ENCODE measurements at places on chromosomes 6 and 20. TPM values are rescaled to one million over a fixed set of nuclear protein-coding genes. Genes with fewer than 3 reads are reported as not detected.

GRCh38 chr6:118980063-118980462 lies 45.1 kb upstream of the MCM9 start:
- no peak for DNase-seq

- no peak for DNase-seq
These were observed 172.0 kb downstream of the ZDHHC14 start for GRCh38 chr6:157552820-157553485.

DNA sequence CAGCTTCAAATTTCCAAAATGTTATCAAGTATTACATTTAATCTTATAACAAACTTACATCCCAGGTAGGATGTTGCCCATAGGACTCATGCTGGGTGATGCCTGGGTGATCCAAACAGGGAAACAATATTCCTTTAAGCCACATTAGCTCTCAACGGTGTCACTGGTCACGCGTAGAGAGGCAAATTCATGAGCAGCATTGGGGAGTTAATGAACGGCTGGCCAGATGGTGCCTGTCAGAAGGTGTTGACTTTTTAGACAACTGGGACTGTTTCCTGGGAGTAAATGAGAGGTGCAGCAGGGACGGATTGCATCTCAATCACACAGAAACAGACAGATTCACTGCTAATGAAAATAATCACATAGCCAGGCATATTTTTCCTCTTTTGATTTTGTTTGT lies 83.3 kb upstream of the ID4 start:
- no peak for DNase-seq

DNA sequence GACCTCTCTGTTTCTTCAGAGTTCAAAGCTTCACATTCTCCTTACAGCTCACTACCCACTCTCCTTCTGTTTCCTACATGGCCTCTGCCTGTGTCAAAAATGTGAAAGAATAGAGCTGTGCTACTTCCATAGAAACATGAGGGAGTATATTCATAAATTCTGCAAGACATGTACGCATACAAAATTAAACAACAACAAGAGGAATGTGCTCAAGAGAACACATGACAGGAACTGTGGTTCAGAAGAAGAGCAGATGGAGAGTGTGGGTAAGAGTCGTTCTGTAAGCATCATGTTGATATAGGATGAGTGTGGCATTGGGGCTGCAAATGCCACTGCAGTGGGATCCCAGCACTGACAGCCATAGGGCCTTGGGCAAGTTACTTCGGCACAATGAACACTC lies 266.6 kb upstream of the SASH1 start:
- DNase-seq = no peak

SLC44A4 gene
- not detected for total RNA-seq

DNA sequence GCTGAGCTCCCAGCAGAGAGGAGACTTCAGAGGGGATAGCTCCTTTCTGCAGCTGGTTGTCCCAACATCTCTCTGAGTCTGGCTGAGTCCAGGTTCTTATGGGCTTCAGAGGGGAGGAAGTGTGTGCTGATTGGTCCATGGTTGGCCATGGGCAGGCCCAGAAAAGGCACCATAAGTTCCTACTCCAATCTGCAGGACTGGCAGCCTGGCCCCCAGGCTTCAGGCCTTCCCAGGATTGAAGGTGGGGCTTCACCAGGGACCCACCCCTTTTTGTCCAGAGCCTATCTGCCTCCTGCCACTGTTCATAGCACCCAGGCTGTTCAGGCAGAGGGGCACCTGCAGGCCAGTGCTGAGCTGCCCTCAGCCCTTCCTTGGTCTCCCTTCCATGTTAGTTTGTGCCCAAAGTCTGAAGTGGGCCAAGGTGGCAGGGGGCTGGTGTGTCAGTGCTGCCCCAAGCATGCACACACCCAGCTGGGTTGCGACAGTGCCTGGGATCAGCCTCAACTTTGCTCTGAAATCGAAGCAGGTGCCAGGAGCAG lies 21.6 kb upstream of the TOP1 start:
- peak; percentile 15 for DNase-seq

- DNase-seq = peak; percentile 100
These were observed 59.9 kb upstream of the MAP7 start for GRCh38 chr6:136609873-136610706.

SLCO4A1 gene
- total RNA-seq = 45.5 TPM

DNA sequence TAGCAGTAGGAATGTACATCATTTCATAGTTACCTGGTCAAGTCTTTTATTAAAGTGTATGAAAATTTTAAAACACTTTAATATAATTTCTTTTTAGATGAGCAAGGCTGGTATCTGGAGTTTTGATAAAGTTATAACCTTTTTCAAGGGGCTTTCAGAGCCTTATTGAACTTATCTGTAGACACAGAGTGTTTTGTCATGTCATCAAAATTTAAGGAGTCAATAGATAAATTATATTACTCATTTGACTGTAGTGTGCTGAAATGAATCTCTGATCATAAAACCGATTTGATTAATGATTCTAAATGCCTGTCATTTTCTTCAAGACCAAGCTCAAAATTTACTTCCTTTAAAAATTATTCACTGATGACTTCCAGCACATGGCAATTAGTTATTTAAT lies 125.6 kb downstream of the ARID1B start:
- DNase-seq = no peak

GRCh38 chr20:49270177-49270576 lies 7.7 kb downstream of the ZNFX1 start:
- DNase-seq = no peak

GRCh38 chr6:87184762-87185250 lies 29.4 kb downstream of the ZNF292 start:
- DNase-seq = no peak

DNA sequence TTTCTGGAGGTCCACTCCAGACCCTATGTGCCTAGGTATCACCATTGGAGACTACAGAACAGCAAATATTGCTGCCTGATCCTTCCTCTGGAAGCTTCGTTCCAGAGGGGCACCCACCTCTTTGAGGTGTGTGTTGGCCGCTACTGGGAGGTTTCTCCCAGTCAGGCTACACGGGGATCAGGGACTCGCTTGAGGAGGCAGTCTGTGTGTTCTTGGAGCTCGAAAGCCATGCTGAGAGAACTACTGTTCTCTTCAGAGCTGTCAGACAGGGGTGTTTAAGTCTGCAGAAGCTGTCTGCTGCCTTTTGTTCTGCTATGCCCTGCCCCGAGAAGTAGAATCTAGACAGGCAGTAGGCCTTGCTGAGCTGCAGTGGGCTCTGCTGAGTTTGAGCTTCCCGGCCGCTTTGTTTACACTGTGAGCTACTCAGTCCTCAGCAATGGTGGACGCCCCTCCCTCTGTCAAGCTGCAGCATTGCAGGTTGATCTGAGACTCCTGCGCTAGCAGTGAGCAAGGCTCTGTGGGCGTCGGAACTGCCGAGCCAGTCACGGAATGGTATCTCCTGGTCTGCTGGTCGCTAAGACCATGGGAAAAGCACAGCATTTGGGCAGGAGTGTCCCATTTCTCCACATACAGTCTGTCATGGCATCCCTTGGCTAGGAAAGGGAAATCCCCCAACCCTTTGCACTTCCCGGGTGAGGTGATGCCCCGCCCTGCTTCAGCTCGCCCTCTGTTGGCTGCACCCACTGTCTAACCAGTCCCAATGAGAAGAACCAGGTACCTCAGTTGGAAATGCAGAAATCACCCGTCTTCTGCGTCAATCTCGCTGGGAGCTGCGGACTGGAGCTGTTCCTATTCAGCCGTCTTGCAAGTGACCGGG lies 32.5 kb upstream of the ASCC3 start:
- DNase-seq = no peak

IL17F gene
- total RNA-seq = not detected

DNA sequence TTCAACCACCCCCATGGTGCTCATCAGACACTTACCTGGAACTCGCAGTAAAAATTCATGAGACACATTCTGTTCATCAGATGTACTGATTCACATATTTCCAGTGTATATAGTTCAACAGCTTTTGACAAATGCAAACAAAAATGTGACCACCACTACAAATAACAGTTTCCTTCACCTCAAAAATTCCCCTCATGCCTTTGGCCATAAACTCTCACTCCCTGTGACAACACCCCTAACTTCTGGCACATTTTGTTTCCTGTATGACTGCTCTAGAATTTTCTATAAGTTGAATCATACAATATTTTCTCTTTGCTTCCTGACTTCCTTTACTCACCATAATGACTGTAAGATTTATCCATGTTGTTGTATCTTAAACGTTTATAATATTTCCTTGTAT lies 63.7 kb downstream of the C6orf118 start:
- DNase-seq = peak; percentile 29

SNX3 gene
- total RNA-seq = 122 TPM

ESR1 gene
- 0.03 TPM for total RNA-seq

GRCh38 chr6:26030716-26031115 lies 56.5 kb upstream of the HFE start:
- no peak for DNase-seq

DNA sequence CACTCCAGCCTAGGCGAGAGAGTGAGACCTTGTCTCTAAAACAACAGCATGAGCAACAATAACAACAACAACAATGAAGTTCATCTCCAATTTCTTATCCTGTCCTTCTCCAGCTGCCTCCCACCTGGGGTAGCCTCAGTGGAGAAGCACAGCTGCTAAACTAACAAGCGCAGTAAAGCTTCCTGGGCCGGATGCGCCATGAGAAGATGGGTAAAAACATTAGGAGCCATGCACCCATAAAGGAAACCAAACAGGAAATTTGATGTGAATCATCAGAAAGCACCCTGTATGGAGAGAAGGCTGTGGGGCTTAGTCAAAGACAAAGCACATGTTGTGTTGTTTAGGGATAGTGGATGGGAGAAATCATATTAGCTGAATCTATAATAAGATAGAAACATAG lies 61.1 kb upstream of the CCN6 start:
- peak; percentile 78 for DNase-seq

DNA sequence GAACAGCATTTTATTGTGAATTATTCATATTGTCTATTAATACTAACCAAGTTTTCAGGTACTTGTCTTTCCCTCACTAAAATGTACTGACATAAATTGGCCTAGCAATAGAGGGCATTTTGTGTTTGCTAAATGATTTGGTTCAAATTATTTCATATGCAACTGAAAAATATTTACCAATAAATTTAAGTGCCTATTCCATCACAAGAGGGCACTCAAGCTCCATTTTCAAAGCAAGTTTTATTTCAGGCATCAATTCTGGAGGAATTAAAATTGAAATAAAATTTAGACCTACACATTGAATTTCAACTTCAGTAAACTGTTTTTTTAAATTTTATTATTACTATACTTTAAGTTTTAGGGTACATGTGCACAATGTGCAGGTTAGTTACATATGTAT lies 114.3 kb upstream of the SYNCRIP start:
- no peak for DNase-seq

GRCh38 chr6:11076540-11076939 lies 17.1 kb upstream of the SMIM13 start:
- no peak for DNase-seq

GRCh38 chr6:165751486-165751885 lies 88.4 kb upstream of the PDE10A start:
- DNase-seq = no peak

DNA sequence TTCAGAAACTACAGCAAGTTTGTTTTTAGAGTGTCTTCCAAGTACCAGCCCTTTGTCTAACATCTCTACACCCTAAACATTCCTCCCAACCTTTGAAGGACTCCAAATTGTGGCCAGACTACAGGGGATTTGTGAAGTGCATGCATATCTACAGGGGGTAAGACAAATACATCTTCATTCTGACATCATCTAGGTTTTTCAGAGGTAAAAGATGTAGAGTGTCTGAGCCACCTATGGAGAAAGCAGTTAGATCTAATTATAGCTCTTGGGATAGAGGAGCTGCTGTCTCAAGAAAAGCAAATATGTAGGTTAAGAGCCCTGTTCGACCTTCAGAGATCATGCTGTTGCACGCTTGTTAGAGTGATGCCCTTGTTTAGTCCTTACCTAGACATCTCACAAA lies 617.7 kb upstream of the AGPAT4 start:
- DNase-seq = no peak
